ENCODE measurements at places on chromosomes 4 and X. TPM values are rescaled to one million over a fixed set of nuclear protein-coding genes. Genes with fewer than 3 reads are reported as not detected.
A peak's percentile ranks its signal among the peaks of the same experiment; 100 is the strongest.

AGTR2 gene
- 0.66 TPM for total RNA-seq

PTPN13 gene
- 12.7 TPM for total RNA-seq

ADAM29 gene
- total RNA-seq: not detected

SPANXB1 gene
- total RNA-seq: not detected

DNA sequence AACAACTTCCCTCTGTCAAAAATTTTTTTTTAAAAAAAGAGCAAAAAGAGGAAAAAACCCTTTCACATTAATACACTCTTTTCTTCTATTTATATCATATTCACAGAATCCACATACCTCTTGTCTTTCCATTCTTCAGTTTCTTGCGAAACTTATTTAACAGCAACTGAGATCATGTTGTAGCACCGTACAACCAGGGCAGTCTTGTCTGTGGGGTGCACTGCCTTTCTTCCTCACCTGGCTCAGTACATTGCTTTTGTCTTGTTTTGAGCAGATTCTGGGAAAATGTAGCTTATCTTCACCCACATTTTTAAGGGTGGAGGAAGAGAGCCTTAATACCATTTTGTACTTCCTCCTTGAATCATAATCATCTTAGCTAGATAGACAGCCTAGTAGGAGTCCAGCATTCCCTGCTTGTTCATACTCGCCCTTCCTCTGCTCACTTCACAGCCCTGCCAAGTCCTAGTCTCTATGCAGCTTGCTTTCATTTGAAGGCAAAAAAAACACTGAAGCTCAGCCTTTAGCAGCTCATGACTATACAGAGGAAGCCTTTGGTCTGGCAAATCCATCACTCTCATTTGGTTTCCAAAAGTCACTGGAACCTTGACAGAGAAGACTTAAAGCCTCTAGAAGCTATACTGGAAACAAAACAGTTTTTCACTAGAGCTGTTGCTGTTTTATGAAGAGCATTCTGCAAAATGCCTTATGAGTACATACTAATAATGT lies 140.6 kb upstream of the BANK1 start:
- H3K27me3 ChIP-seq: no peaks in the 10 kb centered on the region
- H3K4me3 ChIP-seq: no peak overlapping the region
- no peak for DNase-seq
- H3K27ac ChIP-seq: no peak overlapping the region
- H3K36me3 ChIP-seq: no peaks in the 10 kb centered on the region

GRCh38 chrX:150692831-150693724 lies at the start of gene MTMR1:
TSS of gene MTMR1 (plus strand) at chrX:150693396. CDS start at chrX:150693531, 135 bp downstream.
- no peaks in the 10 kb centered on the region for H3K36me3 ChIP-seq
- DNase-seq: peak; percentile 54
- peak within 1 kb of the TSS; percentile 78 for H3K4me3 ChIP-seq
- peak within 1 kb of the TSS; percentile 80 for H3K27ac ChIP-seq

GRCh38 chrX:116031331-116031730 lies 139.2 kb upstream of the AGTR2 start:
- no peaks in the 10 kb centered on the region for H3K36me3 ChIP-seq
- H3K27me3 ChIP-seq: no peaks in the 10 kb centered on the region
- no peak for DNase-seq

DNA sequence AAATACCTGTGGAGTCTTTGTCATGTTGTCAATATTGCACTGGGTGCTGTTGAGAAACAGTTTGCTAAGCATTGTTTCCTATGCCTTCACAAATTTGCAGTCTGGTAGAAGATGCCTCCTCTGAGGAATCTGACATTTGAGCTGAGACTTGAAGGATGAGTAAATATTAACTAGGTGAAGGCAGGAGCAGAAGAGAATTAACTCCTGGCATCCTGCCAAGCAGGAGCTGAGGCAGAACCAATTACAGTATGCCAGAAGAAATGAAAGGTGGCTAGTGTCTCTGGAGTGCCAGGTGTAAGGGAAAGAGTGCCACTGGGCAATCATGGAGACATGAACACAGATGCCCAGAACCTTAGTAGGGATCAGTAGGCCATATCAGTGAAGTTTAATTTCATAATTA lies 1778.2 kb upstream of the PCDH10 start:
- H3K4me1 ChIP-seq: no peaks in the 10 kb centered on the region
- no peaks in the 10 kb centered on the region for H3K27me3 ChIP-seq
- DNase-seq: no peak
- H3K36me3 ChIP-seq: no peaks in the 10 kb centered on the region
- H3K4me3 ChIP-seq: no peak overlapping the region
